ENCODE measurements at places on chromosomes 12 and 14.

- DNase-seq: no peak
These were observed 359.8 kb downstream of the APAF1 start for GRCh38 chr12:99004799-99005466.

DNA sequence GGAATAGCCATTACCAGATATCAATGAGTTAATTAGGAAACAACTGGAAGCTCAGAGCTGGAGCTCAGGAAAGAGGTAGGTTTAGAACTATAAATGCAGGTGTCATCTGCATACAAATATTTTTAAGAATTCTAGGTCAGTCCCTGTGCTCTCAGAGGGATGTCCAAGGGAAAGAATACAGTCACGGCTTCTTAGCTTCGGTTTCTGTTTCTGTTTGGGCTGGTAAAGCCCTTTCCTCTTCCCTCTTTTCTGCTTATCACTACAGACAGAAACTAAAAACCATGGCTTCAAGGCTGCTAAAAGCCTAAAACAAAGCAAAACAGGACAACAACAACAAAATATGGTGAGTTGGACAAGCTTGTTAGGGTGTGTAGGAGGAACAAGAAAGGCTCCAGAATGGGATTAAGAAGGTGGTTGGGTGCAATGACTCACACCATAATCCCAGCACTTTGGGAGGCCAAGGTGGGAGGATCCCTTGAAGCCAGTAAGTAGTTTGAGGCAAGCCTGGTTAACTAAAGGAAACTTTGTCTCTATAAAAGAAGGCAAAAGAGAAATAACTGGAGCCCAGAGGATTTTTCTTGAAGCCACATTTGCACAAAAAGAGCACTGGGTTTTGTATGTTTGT lies 113.0 kb downstream of the SEC23A start:
- no peak for DNase-seq

DNA sequence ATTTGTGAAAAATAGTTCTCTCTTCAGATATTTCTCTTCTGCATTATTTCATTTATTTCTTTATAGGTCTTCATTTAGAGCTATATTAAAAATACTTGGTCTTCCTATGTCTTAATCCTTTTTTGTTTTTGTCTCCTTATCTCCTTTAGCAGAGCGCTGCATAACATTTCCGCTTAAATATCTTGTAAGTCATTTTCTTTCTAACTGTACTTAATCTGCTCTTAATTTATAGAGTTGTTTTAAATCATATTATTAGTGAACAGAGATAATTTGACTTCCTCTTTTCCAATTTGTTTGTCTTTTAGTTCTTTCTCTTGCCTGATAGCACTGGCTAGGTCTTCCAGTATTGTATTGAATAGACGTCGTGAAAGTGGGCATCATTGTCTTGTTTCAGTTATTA lies 18.0 kb downstream of the LUM start:
- no peak for DNase-seq

DNA sequence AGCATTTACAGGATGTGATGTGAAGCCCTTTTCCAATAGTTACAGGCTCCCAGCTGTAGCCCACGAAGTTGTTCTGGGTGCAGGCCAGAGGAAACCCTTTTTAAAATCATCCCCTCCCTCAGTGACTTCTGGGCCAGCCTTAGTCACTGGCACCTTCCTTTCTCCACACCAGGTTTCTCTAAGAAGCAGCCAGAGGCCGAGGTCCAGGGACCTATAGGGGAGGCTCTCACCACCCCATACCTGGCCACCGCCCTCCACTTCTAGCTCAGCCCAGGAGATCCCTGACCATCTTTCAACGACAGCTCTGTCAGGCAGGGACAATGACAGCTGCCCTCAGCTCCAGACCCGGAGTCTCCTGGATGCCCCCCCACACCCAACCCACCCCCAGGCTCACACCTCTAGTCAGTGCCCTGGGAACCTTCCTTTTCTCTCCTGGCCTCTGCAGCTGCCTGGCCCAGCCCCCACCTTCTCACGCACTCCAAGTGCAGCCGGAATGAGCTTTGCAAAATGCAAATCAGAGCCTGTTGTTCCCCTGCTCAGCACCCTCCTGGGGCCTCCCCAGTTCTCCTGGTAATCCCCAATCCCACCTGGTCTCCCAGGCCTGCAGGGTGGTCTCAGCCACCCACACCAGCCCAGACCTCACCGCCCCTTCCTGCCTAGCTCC lies 46.7 kb downstream of the TESC start:
- DNase-seq: no peak

- no peak for DNase-seq
These were observed 61.5 kb downstream of the SLC6A12 start for GRCh38 chr12:152440-152839.

DNA sequence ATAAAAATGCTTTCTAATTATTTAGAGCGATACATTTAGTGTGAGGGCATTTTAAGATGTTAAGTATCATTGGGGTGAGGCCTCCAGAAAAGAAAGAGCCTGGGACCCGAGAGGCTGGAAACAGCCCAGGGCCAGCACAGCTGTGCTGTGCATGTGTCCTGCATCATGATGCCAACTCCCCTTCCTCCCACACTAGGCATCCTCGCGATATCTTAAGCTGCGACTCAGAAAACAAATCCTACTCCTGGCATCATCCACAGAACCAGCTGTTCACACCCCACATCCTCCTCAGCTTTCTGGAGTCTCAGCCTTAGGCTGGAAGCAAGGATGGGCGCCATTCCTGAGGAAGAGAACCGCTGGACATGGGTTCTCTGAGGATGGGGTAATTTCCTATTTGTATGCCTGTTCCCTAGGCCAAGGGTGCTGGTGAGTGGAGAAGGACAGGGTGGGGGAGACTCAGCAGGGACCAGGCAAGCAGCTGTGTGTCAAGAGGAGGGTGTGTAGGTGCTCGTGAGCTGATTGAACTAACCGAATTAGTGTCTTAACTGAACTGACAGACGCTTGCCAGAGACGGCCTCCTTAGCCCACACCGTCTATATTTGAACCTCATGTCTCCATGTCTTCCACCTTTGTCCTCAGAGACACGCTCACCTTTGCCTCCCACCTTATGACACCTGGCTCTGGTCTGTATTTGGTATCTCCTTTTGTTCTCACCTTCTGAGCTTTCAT lies 15.6 kb upstream of the MCRS1 start:
- DNase-seq: no peak

DNA sequence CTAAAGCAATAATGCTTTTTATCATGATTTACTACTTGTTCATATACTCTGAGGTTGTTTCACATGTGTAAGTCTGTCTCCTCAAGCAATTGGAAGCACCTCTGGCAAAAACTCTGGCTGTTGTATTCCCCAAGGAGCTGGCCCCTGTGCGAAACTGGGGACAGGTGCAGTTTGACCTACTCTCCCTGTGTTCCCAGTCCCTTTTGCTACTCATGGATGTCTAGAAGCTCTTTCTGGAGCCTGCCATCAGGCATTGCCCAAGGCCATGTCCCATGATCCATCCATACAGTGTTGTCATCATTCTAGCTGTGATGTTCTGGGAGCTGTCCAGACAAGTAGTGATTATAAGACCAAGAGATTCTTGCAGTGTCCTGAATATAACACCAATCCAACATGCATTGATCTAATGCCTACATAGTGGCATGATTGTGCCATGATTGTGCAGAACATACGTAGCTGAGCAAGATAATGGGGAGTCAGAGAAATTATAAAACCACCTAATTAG lies 14.9 kb downstream of the AKAP6 start:
- no peak for DNase-seq

GRCh38 chr12:49580572-49581535 lies 12.9 kb upstream of the MCRS1 start:
- DNase-seq: no peak

DNA sequence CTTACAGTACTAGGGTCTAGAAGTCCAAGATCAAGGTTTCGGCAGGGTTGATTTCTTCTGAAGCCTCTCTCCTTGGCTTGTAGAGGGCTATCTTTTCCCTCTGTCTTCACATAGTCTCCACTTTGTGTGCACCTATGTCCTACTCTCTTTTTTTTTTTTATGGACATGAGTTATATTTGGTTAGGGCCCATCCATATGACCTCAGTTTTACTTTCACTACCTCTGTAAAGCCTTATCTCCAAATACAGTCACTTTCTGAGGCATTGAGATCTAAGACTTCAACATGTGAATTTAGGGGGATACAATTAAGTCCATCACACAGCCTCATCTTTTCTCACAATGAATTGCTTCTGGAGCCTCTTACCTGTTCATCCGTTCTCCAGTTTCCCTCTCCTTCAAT lies 5.9 kb upstream of the SPTB start:
- no peak for DNase-seq

GRCh38 chr14:73460691-73461127 lies 2.4 kb upstream of the NUMB start:
- DNase-seq: no peak

DNA sequence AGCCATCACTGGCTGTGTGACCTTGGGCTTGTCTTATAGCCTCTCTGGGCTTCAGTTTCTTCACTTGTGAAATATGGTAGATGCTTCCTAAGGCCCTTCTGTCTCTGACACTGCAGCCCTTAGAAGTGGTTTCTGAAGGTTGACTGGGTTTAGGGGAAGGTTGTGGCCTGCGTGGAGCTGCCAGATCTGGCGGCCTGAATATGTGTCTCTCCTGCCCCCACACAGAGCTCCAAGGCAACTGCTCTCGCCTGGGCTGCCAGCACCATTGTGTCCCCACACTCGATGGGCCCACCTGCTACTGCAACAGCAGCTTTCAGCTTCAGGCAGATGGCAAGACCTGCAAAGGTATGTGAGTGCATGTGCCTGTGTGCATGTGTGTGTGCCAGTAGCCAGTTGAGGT lies 4.0 kb downstream of the LRP1-AS start:
- no peak for DNase-seq

- no peak for DNase-seq
These were observed 220.5 kb upstream of the ATXN7L3B start for GRCh38 chr12:74317078-74317601.

DNA sequence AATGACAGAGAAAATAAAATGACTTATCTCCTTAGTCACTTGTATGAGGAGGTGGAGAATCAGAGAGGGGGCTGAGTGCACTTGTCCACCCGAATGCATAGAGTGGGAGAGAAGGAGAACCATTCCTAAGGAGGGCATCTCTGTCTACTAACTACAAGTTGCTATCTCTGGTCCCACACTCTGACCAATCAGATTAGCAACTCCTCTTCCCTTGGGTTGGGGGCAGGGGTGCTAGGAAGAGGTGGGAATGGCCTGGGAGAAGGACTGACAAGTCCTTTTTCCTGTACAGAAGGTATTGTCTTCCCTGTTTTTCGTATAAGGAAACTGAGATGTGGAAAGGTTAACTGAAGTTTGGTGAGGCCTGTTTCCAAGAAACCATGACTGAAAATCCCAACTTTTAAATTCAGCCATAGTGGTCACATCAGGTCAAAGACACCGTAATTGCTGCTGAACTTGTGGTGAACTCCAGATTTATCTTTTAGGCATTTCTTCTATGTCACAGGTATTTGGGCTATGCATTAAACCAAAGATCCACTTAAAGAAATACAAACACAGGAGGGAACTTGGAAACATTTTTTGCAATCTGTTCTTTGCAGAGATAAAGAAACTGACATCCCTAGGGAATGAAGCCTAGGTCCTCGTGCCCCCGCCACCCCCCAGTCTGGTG lies 207.8 kb downstream of the CRADD start:
- no peak for DNase-seq

- no peak for DNase-seq
These were observed 12.6 kb downstream of the TRIM9 start for GRCh38 chr14:51082349-51082748.

DNA sequence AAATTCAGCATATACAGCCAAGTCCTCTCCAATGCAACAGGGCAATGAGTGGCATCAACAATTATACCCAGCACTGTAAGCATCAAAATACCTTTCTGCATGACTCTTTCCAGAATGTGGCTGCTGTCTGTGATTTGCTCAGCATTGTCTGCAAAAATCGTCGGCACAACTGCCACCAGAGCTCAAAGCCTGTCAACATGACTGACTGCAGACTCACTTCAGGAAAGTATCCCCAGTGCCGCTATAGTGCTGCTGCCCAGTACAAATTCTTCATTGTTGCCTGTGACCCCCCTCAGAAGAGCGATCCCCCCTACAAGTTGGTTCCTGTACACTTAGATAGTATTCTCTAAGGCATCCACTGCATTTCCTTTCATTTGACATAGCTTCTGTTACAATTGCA lies 735 bp downstream of the RNASE6 start:
- no peak for DNase-seq

- no peak for DNase-seq
These were observed 51.4 kb downstream of the FBXW8 start for GRCh38 chr12:116962197-116962596.

DNA sequence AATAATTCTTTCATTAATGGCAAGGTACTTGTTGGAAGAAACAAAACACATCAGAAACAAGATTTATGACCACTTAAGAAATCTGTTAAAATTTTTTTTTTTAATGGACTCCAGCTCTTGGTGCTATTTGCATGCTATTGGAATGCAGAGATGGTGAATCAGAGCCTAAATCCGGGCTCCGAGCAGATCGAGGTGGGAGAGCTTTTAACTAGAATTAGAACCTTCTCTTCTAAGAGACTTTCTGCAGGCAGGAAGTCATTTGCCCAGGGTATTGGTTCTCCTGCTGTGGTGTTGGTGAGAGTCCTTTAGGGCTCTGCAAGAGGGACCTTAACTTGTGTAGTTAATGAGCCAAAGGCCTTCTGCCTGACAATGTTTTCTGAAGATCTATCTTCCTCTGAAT lies 419.4 kb downstream of the SNAPC1 start:
- no peak for DNase-seq

GRCh38 chr12:6891646-6892001 lies 13.0 kb upstream of the LRRC23 start:
- no peak for DNase-seq

- no peak for DNase-seq
These were observed 121.9 kb downstream of the ITPR2 start for GRCh38 chr12:26711072-26711471.

DNA sequence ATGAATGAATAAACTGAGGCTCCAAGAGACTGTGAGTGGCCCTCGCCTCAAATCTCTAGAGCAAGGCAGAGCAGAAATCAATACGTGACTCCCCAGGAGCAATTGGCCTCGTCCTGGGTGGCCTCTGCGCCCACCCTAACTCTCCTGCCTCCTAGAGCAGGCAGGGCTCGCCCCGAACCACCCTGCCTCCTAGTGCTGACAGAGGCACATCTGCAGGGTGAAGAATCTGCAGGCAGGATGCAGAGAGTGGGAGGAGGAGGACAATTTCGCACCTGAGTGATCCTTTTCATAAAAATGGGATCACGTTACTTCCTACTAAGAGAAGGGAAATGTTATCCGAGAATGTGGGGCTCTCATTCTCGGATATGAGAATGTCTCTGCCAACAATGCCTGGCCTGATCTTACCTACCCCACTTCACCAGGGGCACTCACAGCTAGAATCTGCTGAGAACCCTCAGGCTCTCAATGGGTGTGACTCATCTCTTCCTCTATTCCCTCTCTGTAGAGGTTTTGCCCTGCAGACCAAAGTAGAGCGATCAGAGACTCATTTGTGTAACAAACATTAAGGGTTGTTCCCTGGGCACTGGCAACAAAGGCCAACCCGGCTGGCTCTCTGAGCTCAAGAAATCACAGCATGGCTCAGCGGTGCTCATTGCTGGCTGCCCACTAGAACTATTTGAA lies 61.7 kb upstream of the BCL2L14 start:
- DNase-seq: peak; percentile 45

- no peak for DNase-seq
These were observed 93.9 kb downstream of the DYRK2 start for GRCh38 chr12:67742461-67742860.
